ENCODE measurements at places on chromosomes 4 and X. TPM values are rescaled to one million over a fixed set of nuclear protein-coding genes. Genes with fewer than 3 reads are reported as not detected.

Gene MAOA
- 1.9 TPM for total RNA-seq

Gene CENPE
- 38.8 TPM for total RNA-seq

Gene PWWP3B
- not detected for total RNA-seq

Gene SYP
- total RNA-seq = 2.1 TPM

DNA sequence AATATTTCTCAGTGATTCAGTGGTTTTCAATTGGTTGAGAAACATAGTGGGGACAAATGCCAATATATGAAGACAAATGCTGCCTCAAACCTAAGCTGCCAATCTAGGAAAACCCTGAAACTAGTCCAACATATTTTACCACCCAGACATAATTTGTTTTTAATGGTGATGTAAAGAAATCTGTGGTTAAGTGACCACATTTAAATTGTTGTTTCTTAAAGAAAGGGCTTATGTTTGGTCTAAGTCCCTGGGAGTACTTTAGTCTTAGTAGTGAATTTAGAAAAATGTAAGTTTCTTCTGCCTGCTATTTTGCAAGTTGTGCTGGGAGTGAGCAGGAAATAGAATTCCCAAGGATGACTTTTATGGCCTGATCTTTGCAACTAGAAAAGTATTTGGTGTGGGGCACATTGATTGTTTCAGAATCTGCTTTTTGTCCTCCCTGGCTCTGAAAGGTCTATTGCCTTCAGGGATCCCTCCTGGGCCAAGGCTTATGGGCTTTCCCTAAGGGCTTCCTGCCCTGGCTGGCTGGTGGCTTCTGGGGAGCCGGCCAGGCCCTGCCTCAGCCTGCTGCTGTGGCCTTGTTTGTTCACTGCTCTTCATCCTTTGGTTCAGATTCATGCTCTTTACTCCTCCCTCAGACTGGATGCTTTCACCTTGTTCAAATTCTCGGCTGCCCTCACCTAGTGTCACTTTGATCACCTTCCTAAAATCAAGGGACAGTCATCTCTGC is 169.8 kb upstream of the JADE1 start:
- H3K4me1 ChIP-seq = peaks cover 4% of the 10 kb centered on the region
- H3K27ac ChIP-seq = no peak overlapping the region
- H3K36me3 ChIP-seq = no peaks in the 10 kb centered on the region
- DNase-seq = no peak
- no peak overlapping the region for H3K4me3 ChIP-seq
- H3K27me3 ChIP-seq = no peaks in the 10 kb centered on the region

- DNase-seq = peak; percentile 66
- H3K27ac ChIP-seq = no peak overlapping the region
- H3K36me3 ChIP-seq = 0 out of 3 replicates have a peak, but pooled peaks cover 3% of the 10 kb centered on the region
- H3K4me1 ChIP-seq = no peaks in the 10 kb centered on the region
- H3K27me3 ChIP-seq = no peaks in the 10 kb centered on the region
These were observed 24.6 kb downstream of the NAP1L5 start for GRCh38 chr4:88672987-88673386.

GRCh38 chr4:3188118-3188517 is 60.8 kb upstream of the MSANTD1 start:
- H3K36me3 ChIP-seq = peaks cover 35% of the 10 kb centered on the region
- no peak for DNase-seq
- no peaks in the 10 kb centered on the region for H3K27me3 ChIP-seq
- no peaks in the 10 kb centered on the region for H3K4me1 ChIP-seq

DNA sequence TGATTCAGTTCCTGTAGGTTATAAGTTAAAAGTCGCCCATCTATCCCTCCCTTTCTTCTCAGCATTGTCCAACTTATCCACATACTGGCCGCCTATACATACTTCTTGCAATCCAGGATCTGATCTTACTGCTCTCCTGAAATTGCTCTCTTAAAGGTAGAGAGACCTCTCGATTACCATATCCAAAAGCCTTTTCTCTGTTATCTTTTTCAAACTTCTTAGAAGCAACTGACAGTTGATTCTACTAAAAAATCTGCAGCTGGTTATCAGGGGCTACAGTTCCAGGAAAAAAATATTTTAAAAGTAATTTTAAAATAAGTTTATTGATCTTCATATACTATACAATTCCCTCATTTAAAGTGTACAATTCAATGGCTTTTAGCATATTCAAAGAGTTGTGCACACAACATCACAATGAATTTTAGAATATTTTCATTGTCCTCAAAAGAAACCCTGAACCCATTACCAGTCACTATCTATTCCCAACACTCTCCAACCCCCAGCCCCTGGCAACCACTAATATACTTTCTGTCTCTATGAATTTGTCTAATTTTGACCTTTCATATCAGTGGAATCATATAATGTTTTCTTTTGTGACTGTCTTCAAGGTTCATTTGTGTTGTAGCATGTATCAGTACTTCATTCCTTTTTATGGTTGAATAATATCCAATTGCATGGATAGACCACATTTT is 102.0 kb downstream of the HDAC8 start:
- peaks cover 4% of the 10 kb centered on the region for H3K36me3 ChIP-seq
- DNase-seq = peak; percentile 23
- no peaks in the 10 kb centered on the region for H3K27me3 ChIP-seq
- H3K27ac ChIP-seq = peak overlapping the region; percentile 75
- no peak overlapping the region for H3K4me3 ChIP-seq

DNA sequence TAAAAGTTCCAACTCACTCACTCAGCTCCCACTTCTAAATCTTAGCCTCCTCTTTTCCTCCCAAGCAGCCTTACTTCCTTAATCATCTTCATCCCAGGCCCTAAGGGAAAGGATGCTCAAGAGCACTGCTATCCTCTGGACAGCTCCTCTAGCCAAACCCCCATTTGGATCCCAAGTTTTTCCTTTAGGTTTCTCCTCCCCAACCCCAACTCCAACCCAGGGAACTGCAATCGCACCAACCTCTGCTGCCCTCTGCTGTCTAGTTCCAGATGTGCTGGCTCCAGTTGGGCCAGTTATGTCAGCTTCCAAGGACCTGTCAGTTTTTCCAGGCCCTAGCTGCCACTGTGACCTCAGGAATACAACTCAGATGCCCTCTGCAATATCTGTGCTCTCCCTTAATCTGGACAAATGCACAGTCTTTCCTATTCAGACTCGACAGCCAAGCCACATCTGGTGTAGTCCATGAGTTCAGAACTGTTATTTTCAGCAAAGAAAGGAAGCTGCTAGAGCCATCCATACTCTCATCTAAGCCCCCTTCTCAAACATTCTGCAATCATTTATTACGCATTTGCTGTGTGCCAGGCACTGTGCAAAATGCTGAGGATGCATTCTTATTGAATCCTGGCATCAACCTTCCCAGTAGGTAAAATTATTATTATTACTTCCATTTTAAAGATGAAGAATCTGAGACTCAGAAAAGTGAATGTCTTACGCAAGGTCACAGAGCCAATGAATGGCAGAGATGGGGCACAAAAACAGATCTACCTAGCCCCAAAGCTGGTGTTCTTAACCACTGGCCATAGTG is 12.3 kb upstream of the XPNPEP2 start:
- H3K4me3 ChIP-seq = no peak overlapping the region
- peaks cover 6% of the 10 kb centered on the region for H3K4me1 ChIP-seq
- H3K27me3 ChIP-seq = peaks cover 4% of the 10 kb centered on the region
- DNase-seq = peak; percentile 50

GRCh38 chr4:19314116-19314515 is 937.6 kb upstream of the SLIT2 start:
- no peaks in the 10 kb centered on the region for H3K4me1 ChIP-seq
- H3K4me3 ChIP-seq = no peak overlapping the region
- H3K27ac ChIP-seq = no peak overlapping the region
- no peaks in the 10 kb centered on the region for H3K36me3 ChIP-seq
- DNase-seq = no peak

GRCh38 chr4:1866189-1866661 is 5.0 kb upstream of the NSD2 start:
- peaks cover 45% of the 10 kb centered on the region for H3K4me1 ChIP-seq
- no peaks in the 10 kb centered on the region for H3K36me3 ChIP-seq
- no peaks in the 10 kb centered on the region for H3K27me3 ChIP-seq
- H3K27ac ChIP-seq = no peak overlapping the region

DNA sequence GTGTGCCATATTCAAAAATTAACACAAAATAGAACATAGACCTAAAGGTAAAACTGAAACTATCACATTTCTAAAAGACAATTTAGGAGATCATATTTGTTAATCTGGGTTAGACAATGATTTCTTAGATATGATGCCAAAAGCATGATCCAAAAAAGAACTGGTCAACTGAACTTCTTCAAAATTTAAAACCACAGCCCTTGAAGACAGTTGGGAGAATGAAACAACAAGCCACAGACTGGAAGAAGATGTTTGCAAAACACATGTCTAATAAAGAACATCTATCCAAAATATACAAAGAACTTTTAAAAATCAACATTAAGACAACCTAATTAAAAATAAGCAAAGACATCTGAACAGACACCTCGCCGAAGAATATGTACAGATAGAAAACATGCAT is 19.5 kb downstream of the COMMD8 start:
- no peak for DNase-seq
- no peaks in the 10 kb centered on the region for H3K36me3 ChIP-seq
- no peak overlapping the region for H3K27ac ChIP-seq
- H3K4me1 ChIP-seq = no peaks in the 10 kb centered on the region

DNA sequence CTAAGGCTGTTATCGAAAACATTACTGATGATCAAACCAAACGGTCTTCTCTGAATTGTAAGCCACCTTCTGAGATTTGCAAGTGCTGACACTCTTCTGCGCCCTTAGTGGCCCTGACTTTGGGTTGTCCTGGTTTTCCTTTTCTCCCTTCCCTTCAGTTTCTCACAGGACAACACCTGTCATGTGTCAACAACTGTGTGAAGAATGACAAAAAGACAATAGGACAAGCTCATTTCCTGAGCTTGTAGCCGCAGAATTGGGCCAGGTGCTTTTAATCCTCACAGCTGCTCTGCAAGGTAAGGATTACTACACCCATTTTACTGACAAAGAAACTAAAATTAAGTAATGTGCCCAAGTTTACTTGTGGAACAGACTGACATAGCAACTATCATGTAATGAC is 44.9 kb upstream of the TXK start:
- H3K4me1 ChIP-seq = peaks cover 3% of the 10 kb centered on the region
- no peaks in the 10 kb centered on the region for H3K27me3 ChIP-seq

GRCh38 chr4:126958482-126958881 is 674.3 kb upstream of the INTU start:
- 0 out of 3 replicates have a peak, but pooled peaks cover 3% of the 10 kb centered on the region for H3K36me3 ChIP-seq
- no peak overlapping the region for H3K4me3 ChIP-seq
- no peaks in the 10 kb centered on the region for H3K27me3 ChIP-seq
- H3K27ac ChIP-seq = no peak overlapping the region

DNA sequence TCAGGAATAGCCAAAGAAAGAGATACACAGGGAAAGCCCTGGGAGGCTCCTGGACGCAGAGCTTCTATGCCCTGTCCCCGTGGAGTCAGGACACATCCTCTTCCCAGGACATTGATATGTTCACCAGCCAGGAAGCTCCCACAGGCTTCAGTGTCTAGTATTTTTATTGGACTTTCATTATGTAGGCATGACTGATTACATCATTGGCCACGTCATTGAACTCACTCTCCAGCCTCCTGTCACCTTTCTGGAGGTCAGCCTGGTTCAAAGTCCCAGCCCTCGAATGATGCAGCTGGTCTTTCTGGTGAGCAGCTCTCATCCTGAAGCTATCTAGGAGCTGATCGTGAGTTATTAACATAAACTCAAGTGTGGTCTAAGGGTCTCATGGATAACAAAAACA is 104.1 kb downstream of the CPEB2 start:
- H3K4me1 ChIP-seq = no peaks in the 10 kb centered on the region
- H3K4me3 ChIP-seq = no peak overlapping the region
- no peaks in the 10 kb centered on the region for H3K36me3 ChIP-seq
- no peak for DNase-seq
- no peaks in the 10 kb centered on the region for H3K27me3 ChIP-seq

DNA sequence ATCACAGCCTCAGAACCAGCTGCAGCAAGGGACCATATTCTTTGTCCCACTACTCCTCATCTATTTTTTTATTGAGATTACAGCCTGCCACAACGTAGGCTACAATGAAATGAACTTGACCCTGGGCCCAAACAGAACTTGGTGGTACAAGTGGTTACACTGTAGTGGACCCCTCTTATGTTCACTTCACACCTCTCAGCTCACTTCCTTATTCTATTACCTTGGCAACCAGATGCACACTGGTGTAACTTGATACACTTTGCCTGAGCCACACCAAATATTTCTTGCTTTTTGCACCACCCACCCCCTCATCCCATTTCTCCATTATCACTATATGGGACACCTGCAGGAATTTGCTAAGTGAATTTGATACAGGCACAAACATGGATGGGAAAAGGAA is 105.8 kb downstream of the CXCL13 start:
- no peak overlapping the region for H3K4me3 ChIP-seq
- peaks cover 4% of the 10 kb centered on the region for H3K27me3 ChIP-seq
- no peaks in the 10 kb centered on the region for H3K36me3 ChIP-seq
- no peaks in the 10 kb centered on the region for H3K4me1 ChIP-seq
- DNase-seq = no peak
- no peak overlapping the region for H3K27ac ChIP-seq

- H3K36me3 ChIP-seq = no peaks in the 10 kb centered on the region
- H3K4me1 ChIP-seq = no peaks in the 10 kb centered on the region
- H3K27ac ChIP-seq = no peak overlapping the region
- H3K4me3 ChIP-seq = no peak overlapping the region
- H3K27me3 ChIP-seq = peaks cover 32% of the 10 kb centered on the region
These were observed 1.0 kb upstream of the HTR2C start for GRCh38 chrX:114582698-114583395.

GRCh38 chrX:123340696-123341095 is 156.6 kb downstream of the GRIA3 start:
- no peaks in the 10 kb centered on the region for H3K27me3 ChIP-seq
- no peak for DNase-seq
- no peaks in the 10 kb centered on the region for H3K4me1 ChIP-seq
- H3K27ac ChIP-seq = no peak overlapping the region
- no peaks in the 10 kb centered on the region for H3K36me3 ChIP-seq

- H3K27me3 ChIP-seq = peaks cover 30% of the 10 kb centered on the region
- no peak for DNase-seq
- no peaks in the 10 kb centered on the region for H3K4me1 ChIP-seq
These were observed 52.2 kb upstream of the TLR3 start for GRCh38 chr4:186016796-186017195.

DNA sequence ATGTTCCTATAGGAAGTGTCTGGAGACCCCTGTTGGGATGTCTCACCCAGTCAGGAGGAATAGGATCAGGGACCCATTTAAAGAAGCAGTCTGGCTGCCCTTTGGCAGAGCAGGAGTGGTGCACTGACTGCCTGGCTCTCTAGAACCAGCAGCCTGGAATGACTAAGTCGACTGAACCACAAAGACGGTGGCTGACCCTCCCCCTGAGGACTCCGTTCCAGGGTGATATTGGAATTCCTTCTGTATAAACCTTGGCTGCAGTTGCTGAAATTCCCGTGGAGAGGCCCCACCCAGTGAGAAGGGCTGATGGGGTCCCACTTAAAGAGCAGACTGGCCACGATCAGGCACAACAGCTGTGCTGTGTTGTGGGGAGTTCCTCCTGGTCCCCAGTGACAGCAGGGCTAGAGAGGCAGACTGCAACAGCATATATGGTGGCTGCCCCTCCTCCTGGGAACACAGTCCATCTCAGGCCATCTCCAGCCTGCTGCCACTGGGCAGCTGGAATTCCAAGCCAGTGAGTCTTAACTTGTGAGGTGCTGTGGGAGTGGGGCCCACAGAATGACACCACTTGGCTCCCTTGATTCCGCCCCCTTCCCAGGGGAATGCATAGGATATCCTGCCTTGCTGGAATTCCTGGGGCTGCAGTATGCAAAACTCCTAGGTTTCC is 41.8 kb upstream of the RLIM start:
- H3K4me3 ChIP-seq = no peak overlapping the region
- H3K27ac ChIP-seq = no peak overlapping the region
- H3K4me1 ChIP-seq = no peaks in the 10 kb centered on the region
- no peaks in the 10 kb centered on the region for H3K27me3 ChIP-seq
- H3K36me3 ChIP-seq = no peaks in the 10 kb centered on the region
- DNase-seq = no peak
